ENCODE measurements at places on chromosomes 2 and 18. TPM values are rescaled to one million over a fixed set of nuclear protein-coding genes. Genes with fewer than 3 reads are reported as not detected.

MERTK gene
- polyA plus RNA-seq, result 18.8 TPM

CGREF1 gene
- 6.9 TPM for polyA plus RNA-seq

AFF3 gene
- polyA plus RNA-seq, result 0.25 TPM

COL6A3 gene
- polyA plus RNA-seq, result 54.5 TPM

DAW1 gene
- polyA plus RNA-seq, result not detected

DNA sequence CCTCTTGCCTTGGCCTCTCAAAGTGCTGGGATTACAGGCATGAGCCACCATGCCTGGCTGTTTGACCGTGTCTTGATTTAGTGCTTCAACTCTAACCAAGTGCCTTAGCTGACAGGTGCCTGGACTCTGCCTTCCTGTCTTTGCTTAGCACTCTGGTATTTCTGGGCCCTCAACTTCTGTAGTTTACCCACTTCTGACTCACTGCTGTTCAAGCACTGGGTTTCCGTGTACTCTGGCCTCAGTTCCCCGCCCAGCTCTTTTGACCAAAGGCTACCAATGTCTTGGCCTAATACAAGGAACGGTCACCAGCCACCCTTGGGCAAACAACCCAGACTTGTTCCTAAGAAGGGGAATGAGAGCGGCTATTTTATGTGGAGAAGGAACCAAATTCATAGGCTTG, 35.7 kb upstream of the CABLES1 start:
- no peaks in the 10 kb centered on the region for H3K4me1 ChIP-seq
- H3K27me3 ChIP-seq, result no peaks in the 10 kb centered on the region
- H3K4me3 ChIP-seq, result no peak overlapping the region

DNA sequence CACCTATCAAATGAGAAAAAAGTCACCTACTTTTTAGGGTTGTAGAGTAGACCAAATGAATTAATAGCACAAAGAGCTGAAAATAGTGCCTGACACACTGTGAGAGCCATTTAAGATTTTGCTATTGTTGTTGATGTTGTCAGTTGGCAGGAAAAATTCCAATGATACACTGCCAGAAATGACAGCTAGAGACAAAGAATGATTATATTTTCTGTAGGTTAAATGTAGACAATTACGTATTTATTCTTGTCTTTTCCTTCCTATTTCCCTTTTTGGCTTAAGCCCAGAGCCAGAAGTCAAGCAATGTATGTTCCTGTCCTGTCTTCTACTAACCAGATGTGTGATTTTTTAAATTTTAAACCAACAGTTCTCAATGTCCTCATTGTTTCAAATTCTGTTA, 17.2 kb downstream of the NRXN1 start:
- no peak overlapping the region for H3K4me3 ChIP-seq
- DNase-seq, result no peak
- H3K36me3 ChIP-seq, result no peaks in the 10 kb centered on the region
- no peaks in the 10 kb centered on the region for H3K27me3 ChIP-seq
- no peak overlapping the region for H3K27ac ChIP-seq
- H3K4me1 ChIP-seq, result no peaks in the 10 kb centered on the region

GRCh38 chr2:171225989-171226388, 65.3 kb upstream of the TLK1 start:
- DNase-seq, result no peak
- H3K27ac ChIP-seq, result no peak overlapping the region
- H3K4me3 ChIP-seq, result no peak overlapping the region
- H3K4me1 ChIP-seq, result no peaks in the 10 kb centered on the region
- H3K36me3 ChIP-seq, result no peaks in the 10 kb centered on the region

DNA sequence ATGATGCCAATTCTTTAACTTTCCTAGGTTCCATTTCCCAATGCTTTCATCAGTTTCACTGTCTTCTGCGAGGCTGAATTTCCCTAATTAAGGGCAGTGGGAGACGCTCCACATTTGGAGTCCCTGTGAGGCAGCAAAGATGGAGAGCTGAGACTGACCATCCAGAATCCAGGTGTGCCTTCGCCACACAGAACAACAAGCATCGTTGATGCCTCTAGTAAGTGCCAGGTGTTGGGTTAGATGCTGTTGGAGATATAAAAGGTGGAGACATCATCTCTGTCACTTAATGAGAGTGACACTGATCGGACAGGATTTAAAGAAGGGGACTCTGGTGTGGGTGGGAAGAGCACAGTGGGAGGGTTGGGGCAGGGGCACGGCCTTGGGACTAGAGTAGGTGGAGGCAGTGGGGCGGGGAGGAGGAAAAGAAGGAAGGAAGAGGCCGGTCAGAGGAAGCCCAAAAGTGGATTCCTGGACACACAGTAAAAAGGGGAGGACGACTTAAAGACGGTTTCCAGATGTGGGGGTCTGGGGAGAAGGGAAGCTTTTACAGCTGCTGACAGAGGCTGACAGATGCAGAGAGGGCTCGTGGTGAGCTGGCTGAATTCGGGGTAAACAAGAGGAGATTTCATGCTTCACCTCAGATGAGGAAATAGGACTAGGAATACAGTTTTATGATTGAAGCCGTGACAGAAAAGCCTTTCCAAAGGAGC, 113.0 kb downstream of the BCL2 start:
- H3K4me3 ChIP-seq, result no peak overlapping the region
- H3K27me3 ChIP-seq, result no peaks in the 10 kb centered on the region
- H3K36me3 ChIP-seq, result no peaks in the 10 kb centered on the region
- H3K4me1 ChIP-seq, result no peaks in the 10 kb centered on the region
- H3K27ac ChIP-seq, result peak overlapping the region; percentile 23

DNA sequence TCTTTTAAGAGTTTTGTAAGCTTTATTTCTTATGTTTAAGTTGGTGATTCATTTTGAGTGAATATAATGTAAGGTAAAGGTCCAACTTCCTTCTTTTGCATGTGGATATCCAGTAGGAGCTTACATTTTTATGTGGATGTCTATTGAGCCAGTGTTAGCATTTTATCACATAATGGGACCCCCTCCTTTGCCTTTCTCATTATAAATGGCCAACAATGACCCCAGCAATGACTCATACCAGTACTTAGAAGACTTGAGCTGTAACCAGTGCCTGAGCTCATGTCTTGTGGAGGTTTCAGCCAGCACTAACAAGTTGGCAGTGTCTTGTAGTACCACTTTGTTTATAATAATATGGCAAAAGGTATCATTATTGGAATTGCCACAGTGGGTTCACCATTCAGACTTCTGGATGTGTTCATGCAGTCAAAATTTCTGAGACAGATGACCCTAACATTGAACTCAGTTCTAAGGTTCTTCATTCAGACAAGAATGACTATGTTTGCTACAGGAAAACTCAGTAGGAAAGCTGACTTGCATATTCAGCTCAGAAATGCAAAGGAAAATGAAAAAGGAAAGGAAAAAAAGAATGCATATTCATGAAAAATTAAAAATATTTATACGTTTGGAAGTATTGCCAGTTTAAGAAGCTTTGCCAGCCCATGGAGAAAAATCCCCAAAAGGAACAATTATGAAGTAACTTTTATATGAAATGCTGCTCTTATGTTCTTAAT, 41.0 kb downstream of the CDKL4 start:
- no peaks in the 10 kb centered on the region for H3K36me3 ChIP-seq
- DNase-seq, result no peak
- H3K27ac ChIP-seq, result no peak overlapping the region
- H3K4me1 ChIP-seq, result no peaks in the 10 kb centered on the region
- H3K27me3 ChIP-seq, result no peaks in the 10 kb centered on the region
- H3K4me3 ChIP-seq, result no peak overlapping the region

DNA sequence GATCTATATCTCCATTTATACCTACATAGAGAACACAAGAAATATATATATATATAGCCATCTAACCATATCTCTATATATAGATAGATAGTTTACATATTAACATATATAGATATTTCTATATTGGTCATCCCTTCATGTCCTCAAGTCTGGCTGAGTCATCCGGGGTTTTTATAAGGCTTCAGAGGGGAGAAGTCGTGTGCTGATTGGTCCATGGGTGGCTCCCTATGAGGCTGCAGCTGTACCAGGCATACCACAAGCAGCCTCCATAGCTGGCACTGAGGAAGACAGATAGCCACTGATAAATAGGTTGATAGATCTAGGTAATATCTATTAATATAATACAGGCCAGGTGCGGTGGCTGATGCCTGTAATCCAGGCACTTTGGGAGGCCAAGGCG, 618.3 kb upstream of the SETBP1 start:
- H3K36me3 ChIP-seq, result no peaks in the 10 kb centered on the region
- no peaks in the 10 kb centered on the region for H3K27me3 ChIP-seq
- DNase-seq, result no peak
- no peaks in the 10 kb centered on the region for H3K4me1 ChIP-seq
- no peak overlapping the region for H3K4me3 ChIP-seq

DNA sequence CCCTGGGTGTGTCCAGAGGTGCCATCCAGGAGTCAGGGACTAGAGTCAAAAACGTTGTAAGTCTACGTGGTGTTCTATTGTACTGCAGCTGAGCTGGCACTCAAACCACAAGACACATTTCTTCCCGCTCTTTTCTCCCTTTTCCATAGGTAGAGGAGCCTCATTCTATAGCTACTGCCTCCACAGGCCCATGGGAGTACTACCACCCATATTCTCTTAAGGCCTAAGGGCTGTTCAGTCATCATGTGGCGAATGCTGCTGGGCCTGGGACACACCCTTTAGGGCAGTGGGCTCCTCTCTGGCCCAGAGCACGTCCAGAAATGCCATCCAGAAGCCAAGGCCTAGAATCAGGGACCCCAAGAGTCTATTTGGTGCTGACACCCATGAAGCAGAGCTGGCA, 1271.7 kb downstream of the CNTNAP5 start:
- H3K4me1 ChIP-seq, result no peaks in the 10 kb centered on the region
- H3K27me3 ChIP-seq, result no peaks in the 10 kb centered on the region
- no peak overlapping the region for H3K4me3 ChIP-seq
- no peak for DNase-seq

DNA sequence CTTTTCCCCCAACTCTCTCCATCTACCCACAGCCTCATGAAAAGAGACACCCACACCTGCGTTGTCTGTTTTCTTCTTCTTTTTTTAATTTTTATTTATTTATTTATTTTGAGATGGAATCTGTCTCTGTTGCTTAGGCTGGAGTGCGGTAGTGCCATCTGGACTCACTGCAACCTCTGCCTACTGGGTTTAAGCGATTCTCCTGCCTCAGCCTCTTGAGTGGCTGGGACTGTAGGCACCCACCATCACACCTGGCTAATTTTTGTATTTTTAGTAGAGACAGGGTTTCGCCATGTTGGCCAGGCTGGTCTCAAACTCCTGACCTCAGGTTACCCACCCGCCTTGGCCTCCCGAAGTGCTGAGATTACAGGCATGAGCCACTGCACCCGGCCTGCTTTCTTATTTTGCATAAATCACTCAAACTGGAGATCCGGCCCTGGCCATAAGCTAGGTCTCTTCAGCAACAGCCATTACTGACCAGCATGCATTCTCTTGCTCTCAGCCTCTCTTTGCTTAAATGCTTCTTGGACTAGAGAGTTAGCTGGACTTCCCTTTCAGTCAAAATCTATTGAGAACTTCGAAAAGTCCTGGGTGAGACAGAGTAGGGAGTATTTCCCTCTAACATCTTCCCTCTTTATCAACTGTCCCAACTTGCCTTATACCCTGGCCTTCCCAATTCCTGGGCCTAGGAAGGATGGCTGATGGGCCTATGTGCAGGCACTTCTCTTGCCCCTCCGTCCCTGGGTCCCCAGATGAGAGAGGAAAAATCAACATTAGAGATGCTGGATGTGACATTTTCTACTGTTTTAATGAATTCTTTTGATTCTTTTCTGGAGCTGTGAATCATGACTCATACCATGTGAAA, 27.3 kb downstream of the MYCN start:
- H3K27ac ChIP-seq, result no peak overlapping the region
- DNase-seq, result no peak
- H3K4me3 ChIP-seq, result no peak overlapping the region
- no peaks in the 10 kb centered on the region for H3K4me1 ChIP-seq
- H3K27me3 ChIP-seq, result no peaks in the 10 kb centered on the region

DNA sequence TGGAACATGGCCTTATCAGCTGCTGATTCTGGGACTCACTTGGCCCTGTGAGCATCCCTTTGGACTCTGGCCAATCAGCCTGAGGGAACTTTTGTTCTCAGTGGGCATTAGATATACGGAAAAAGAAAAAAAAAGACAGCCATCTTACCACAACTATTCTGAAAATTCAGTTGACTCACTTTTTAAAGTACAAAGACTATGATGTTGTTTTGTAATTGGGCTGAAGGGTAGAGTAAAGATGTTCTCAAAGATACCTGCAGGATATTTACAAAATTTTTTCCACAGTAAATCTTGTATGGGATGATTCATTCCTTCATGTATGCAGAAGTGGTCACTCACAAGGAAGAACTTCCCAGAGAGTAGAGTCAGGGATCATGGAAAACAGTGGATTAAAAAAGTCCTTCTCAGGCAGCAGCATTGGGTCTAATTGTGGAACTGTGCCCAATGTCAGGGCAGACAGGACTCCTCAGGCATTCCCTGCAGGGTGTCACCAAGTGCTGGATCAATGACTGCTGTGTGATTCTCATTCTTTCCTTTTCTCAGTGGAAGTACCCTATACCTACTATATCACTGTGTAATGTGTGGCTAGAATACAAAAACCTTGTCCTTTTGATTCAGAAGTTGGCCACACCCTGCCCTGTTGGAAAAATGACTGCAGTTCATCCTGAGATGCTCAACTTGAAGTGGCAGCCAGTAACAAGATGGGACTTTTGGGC, 35.4 kb downstream of the SULT1C4 start:
- H3K36me3 ChIP-seq, result no peaks in the 10 kb centered on the region
- H3K4me1 ChIP-seq, result no peaks in the 10 kb centered on the region
- H3K27me3 ChIP-seq, result no peaks in the 10 kb centered on the region
- no peak overlapping the region for H3K4me3 ChIP-seq

DNA sequence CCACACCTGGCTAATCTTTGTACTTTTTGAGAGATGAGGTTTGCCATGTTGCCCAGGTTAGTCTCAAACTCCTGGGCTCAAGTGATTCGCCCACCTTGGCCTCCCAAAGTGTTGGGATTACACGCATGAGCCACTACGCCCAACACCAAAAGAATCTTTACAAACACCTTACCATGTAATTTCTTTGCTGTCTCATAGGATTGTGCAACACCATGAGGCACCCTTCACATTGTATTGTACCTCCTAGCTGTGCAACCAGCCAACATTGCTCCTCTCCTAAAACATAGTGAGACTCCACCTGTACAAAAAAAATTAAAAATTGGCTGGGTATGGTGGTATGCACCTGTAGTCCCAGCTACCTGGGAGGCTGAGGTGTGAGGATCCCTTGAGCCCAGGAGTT, 3.1 kb upstream of the MFSD6 start:
- no peak overlapping the region for H3K4me3 ChIP-seq
- H3K27me3 ChIP-seq, result no peaks in the 10 kb centered on the region
- H3K36me3 ChIP-seq, result no peaks in the 10 kb centered on the region
- no peaks in the 10 kb centered on the region for H3K4me1 ChIP-seq

GRCh38 chr2:231219289-231219688, 20.9 kb downstream of the ARMC9 start:
- H3K4me1 ChIP-seq, result no peaks in the 10 kb centered on the region
- H3K4me3 ChIP-seq, result no peak overlapping the region
- no peaks in the 10 kb centered on the region for H3K27me3 ChIP-seq
- H3K36me3 ChIP-seq, result peaks cover 3% of the 10 kb centered on the region
- no peak for DNase-seq
- no peak overlapping the region for H3K27ac ChIP-seq

DNA sequence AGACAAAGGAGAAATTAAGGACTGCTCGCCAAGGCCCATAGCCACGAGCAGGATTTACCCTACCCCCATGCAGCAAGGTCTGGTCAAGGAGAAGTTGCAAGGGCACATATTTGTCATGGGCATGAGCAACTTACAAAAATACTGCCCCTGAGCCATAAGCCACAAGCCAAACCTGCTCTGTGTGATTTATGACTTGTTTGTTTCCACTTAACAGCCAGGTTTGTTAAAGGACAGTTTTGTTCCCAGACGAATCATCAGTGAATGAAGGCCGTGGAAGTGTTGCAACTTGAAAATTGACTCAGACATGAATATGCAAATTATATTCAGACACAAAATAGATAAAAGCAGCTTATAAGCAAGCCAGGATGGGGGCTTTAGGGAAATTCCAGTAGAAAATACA, 31.3 kb upstream of the EVA1A start:
- H3K27me3 ChIP-seq, result no peaks in the 10 kb centered on the region
- no peak overlapping the region for H3K4me3 ChIP-seq
- no peaks in the 10 kb centered on the region for H3K36me3 ChIP-seq
- no peak for DNase-seq
- H3K4me1 ChIP-seq, result no peaks in the 10 kb centered on the region
- H3K27ac ChIP-seq, result no peak overlapping the region
